ENCODE measurements at places on chromosomes 3 and 15. TPM values are rescaled to one million over a fixed set of nuclear protein-coding genes. Genes with fewer than 3 reads are reported as not detected.

DNA sequence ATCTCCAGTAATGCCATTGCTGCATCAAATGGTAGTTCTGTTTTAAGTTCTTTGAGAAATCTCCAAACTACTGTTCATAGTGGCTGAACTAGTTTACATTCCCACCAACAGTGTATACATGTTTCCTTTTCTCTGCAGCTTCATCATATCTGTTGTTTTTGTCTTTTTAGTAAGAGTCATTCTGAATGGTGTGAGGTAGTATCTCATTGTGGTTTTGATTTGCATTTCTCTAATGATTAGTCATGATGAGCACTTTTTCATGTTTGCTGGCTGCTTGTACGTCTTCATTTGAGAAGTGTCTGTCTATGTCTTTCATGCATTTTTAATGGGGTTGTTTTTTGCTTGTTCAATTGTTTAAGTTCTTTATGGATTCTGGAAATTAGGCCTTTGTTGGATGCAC lies 10.2 kb upstream of the GCSAM start:
- no peak for DNase-seq

DNA sequence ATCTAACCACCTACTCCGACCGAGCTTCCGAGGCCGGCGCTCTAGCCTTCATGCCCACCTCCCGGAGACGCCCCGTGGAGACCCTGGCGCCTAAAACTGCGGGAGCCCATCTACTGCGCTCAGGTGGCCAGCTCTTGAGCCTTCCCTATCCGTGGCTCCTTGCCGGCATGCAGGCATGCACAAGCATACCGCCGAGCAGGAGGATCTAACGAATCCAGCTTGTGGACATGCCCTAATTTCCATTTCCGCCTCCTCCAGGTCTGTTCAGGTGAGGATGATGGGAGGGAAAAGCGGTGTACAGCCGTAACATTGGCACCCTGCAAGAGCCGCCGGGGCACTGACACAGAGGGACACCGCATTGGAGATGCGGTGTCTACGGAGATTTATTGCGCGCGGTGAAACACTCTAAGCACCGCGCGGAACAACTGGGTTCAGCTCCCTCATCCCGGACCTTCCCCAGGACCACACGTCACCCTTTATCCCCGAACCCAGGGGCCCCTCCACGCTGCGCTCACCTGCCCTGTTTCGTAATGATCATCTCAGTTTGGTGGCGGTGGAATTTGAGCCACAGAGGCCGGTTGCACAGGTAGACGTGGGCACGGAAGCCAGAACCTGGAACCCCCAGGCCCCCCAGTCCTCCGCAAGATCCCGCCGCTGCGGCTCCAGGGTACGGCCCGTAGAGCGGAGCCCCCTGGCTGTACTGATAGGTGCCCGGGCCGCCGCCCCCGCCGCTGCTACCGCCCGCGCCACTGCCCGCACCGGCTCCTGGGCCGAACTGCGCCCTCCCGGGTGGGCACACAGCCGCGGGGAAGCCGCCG lies 1.0 kb downstream of the EOMES start:
- DNase-seq, result peak; percentile 72

DNA sequence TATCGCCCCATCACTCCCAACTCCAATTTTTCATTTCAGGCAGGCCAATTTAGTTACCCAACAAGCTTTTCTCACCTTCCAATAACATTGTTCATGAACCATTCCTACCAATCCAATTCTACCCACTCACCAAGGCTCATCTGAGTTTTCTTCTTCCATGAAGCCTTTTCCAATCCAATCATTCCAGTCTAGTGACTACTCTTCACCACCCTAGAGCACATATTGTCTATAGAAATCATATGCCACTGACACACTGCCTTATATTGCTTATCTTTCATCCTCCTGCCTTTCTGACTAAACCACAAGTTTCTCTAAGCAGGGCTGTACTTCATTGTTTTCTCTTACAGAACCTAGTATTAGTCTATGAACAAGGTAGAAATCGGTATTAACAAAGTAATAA lies 11.4 kb downstream of the CCDC14 start:
- DNase-seq, result no peak

DNA sequence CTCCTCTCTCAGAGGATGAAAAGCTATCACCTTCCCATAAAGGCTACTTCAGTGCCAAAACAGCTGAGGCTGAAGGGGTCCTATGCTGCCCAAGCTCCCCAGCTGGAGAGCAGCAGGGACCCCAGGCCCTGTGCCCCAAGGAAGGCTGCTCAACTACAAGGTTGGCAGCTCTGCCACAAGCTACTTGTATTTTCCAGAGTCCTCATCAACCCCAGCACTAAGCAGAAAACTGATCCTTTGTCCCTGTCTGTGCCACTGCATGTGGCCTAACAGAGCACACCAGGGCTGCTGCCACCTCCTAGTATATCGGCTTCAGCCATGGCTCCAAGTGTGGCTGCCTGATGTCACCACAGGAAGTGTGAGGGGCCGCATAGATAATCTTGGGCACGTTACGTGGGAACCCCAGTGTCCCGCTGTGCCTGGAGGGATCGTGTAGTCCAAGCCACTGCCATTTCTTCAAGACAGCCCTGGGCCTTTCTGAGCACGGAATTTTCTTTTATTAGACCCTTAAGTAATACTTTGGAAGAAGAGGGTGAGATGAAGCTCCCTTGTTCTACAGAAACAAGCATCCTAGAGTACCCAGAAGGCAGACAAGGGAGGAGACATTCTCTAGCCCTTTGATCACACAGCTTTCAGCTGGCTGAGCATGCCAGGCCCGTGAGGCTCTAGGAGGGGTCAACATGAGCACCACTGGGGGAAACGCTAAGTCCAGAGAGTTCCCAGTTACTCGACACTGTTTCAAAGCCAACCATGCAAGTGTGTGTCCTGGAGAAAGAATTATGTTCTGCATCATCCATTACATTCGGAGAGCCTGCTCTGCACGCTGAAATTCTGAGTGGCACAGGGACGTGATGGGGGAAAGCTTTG lies 60.7 kb downstream of the CAPN7 start:
- no peak for DNase-seq

DNA sequence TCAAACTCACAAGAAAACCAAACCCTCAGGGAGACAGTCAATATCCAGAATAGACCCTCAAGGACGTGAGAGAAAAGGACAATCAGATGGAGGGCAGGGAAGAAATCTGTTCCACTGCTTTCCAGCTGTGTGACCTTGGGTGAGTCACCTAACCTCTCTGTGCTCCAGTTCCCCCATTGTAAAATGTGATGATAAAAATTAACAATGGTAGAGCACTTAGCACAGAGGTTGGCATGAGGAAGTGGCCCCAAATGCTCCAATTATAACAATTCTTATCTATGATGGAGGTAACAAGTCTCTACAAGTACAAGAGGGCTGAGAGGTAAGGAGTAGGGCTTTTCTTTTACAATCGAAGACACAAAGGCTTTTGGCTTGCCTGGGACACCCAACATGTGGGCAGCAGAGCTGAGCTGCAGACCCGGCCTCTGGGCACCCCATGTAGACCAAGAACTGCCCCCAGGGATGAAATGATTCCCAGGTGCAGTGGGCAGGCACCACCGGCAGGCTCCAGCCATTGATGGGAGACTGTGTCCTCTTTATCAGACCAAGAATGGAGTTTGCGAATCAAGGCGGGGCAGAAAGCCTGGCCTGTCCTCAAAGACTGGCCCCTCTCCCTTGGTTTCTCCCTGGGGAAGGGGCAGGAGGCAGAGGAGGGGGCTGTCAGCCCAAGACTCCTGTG lies 22.0 kb downstream of the WNT7A start:
- DNase-seq, result peak; percentile 43

DNA sequence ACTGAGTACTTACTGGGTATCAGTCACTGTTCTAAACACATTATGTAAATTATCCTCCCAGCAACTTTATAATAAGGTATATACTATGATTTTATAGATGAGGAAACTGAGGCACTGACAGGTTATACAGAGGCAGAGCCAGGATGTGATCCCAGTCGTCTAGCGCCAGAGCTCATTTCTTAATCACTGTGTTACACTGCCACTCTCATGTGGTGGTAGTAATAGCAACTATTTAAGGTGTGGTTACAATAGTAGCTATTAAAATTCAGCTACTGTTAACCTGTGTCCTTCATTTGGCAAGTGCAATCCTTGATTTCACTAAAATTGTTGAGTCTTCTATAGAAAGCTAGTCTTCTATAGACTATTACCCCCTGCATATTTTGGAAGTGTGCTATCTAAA lies 43.1 kb upstream of the TRPC1 start:
- no peak for DNase-seq

GRCh38 chr3:100915706-100916495 lies 77.3 kb downstream of the ABI3BP start:
- DNase-seq, result no peak

DNA sequence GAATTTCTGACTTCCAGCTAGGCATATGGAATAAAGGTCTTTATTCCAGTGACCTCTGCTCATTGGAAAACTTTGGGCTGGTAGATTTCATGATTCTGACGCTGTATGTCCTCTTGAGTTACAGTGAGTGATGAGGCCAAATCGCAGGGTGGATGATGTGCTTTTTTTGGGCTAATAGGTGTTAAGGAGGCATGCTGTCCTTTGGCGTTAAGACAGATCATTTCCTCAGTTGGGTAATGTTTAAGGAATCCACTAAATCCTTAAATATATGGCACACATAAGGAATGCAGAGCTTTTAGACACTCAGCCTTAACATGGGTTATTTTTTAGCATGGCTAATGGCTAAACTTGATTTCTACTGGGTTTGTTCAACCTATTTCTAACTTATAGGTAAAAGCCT lies 87.9 kb downstream of the LPP start:
- no peak for DNase-seq

DNA sequence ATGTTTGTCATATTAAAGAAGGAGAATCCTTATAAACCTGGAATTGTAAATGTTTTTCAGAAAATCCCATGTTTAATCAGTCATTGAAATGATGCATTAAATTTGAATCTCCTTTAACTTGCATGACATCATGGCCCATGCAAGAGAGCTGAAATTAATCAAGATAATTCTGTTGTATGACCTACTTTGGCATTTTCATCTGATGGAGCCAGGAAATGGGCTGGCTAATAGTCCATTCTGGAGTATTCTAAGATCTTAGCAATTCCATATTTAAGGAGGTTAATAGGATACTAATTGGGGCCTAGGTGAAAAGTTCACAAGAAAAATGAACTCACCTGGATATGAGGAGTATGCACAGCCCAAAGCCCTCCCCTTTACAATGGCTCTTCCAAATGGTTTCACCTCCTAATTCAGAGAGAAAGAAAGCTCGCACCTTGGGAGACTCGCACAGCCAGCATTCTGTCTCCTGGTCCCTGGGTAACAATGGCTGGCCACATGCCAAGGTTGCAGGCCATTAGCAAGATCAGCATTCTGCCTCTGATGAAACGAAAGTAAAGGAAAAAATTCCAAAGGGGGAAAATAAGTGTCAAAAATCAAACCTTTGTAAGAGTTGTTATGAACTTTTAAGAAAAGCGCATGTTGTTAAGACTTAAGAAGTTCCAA lies 786.4 kb downstream of the MCTP2 start:
- DNase-seq, result peak; percentile 85

DNA sequence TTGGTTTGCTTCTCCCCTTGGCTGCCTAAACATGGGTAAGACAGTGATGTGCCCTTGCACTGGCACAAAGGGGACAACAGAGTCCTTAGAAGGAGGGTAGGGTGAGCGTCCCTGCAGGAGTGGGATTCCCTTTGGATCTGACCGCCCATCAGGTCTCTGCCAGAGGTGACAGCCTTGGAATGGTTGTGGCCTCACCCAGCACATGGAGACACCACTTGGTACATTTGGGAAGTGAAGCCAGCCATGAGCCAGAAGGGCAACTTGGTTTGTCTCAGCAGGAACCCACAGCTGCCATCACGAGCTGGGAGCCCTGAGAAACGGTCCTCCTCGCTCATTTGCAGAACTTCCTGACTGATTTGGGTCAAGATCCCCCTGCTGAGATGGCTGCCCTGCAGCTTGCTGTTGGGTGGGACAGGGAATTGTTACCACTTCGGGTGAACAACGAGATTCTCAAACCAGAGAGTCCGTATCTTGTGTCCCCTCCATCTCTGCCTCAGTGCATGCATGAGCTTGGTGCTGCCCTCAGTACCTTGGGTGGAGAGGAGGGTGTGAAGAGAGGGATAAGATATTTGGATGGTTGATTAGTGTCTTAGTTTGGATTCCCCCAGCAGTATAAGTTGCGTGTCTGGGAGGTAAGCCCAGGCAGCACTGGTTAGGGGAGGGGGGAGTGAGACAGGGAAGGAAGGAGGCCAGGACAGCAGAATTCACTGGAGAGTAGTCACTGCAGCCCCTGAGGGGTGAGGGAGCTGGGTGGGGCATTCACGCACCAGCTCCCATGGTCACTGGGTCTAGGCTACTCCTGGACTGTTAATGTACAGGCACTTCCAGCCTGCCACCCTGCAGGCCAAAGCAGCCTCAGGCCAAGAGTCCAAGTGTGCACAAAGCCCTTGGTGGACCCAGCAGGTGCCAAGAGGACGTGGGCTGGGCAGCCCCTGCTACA lies 168.8 kb upstream of the TOPAZ1 start:
- no peak for DNase-seq

DNA sequence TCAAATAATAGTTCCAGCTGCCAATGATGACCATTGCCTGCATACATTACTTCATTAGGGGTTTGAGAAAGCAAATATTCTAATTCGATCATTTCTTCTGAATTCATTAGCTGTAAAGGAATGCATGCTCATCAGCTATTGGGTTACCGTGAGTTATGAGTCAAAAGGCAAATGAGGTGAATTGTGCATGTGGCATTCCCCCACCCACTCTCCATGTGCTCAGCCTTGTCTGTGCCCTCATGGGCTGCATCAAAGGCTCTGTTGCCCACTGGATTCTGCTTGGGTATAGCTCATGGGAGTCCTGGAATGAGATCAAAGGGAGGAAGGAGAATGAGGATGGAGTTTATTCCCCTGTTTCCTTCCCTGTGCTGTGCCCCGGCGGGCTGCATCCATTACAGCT lies 99.3 kb upstream of the CHRNA7 start:
- DNase-seq, result no peak

DNA sequence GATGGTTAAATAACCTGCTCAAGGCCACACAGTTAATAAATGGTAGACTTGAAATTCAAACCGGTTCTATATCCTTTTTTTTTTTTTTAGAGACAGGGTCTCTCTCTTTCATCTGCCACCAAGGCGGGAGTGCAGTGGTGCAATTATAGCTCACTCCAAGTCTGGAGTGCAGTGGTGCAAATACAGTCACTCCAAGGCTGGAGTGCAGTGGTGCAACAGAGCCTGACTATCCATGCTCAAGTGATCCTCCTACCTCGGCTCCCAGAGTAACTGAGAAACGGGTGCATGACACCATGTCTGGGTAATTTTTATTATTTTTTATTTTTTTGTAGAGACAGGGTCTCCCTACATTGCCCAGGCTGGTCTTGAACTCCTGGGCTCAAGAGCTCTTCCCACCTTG lies 23.4 kb downstream of the DPP8 start:
- no peak for DNase-seq

GRCh38 chr3:56370991-56371775 lies 97.1 kb downstream of the ERC2 start:
- no peak for DNase-seq

GRCh38 chr3:44522494-44522933 lies 32.5 kb upstream of the ZKSCAN7 start:
- DNase-seq, result no peak

- DNase-seq, result peak; percentile 33
These were observed 27.1 kb upstream of the VPS8 start for GRCh38 chr3:184784731-184785500.

TRAIP gene
- polyA plus RNA-seq, result 2.1 TPM

ADAMTS7 gene
- polyA plus RNA-seq, result 2.2 TPM

ITGB5 gene
- 7.4 TPM for polyA plus RNA-seq

DNAJC17 gene
- polyA plus RNA-seq, result 60.4 TPM

FANCD2OS gene
- polyA plus RNA-seq, result not detected

METTL6 gene
- polyA plus RNA-seq, result 6.4 TPM

SLC51B gene
- not detected for polyA plus RNA-seq

GUCA1C gene
- not detected for polyA plus RNA-seq

CX3CR1 gene
- 0.35 TPM for polyA plus RNA-seq

TM4SF1 gene
- polyA plus RNA-seq, result 56.8 TPM

UBAP1L gene
- 2.5 TPM for polyA plus RNA-seq

Data from spleen (tissue), 13 donors.